AG04449 (cell line): ENCODE measurements at places on chromosomes 2 and 18.

DNA sequence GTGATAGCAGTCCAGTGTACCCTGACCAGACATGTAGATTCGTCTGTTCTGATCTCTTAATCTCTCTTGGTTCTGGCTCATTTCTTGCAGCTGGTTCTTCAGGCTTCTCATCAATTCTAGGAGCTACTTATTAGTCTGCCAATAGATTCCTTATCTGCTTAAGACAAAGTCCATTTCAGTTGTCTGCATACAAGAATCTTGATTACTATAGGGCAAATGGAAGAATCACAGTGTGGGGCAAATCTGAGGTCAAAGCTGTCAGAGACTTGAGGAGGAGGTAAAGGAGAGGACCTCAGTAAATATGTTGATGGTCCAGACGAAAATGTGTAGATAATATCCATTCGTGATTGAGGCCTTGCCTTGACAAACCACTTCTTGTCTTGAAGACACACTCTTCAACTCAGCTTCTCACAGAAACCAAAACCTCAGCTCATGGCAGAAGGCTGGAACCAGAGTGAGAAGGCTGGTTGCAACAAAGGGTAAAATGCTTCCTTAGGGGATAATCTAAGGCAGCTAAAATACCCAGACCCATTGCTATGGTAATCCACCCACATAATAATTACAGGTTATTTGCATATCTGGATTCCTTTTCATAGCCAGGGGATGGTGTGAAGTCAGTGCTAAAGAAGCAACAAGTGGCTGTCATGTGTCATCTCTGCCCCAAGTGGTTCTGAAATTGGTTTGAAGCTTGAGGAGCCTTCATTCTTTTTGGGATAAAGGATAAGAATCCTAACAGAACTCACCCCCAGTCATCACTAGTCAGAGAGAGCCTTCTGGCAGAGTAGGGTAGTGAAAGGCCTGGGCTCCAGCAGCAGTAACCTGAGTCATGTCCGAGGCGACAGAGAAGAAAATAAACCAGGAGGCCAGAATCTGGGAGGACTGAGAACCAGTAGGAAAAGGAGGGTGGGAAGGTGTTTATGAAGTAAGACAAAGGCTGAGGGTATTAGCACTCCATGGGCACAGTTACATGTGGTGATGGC lies 29.2 kb upstream of the PELI1 start:
- DNase-seq: no peak

DNA sequence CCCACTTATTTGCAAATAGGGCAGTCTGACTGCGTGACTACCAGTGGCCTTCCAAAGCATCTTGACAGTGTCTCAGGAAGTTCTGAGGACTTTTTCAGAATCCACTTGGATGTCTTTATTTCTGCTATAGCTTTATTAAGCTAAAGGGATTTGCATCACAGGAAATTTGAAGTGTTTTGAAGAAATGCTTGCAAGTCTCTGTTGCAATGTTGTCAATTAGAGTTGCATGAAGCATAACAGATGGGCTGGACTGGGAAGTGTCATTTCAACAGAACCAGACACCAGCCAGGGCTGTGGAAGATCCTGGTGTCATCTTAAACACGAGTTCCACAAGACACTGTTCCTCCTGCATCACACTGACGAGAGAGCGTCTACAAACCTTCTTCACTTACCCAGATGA lies 224.5 kb downstream of the EN1 start:
- no peak for DNase-seq

- DNase-seq: no peak
Measured at GRCh38 chr2:113098041-113098440, 29.4 kb upstream of the IL1RN start.

- DNase-seq: no peak
Measured at GRCh38 chr2:233065954-233066470, 5.9 kb downstream of the INPP5D start.

DNA sequence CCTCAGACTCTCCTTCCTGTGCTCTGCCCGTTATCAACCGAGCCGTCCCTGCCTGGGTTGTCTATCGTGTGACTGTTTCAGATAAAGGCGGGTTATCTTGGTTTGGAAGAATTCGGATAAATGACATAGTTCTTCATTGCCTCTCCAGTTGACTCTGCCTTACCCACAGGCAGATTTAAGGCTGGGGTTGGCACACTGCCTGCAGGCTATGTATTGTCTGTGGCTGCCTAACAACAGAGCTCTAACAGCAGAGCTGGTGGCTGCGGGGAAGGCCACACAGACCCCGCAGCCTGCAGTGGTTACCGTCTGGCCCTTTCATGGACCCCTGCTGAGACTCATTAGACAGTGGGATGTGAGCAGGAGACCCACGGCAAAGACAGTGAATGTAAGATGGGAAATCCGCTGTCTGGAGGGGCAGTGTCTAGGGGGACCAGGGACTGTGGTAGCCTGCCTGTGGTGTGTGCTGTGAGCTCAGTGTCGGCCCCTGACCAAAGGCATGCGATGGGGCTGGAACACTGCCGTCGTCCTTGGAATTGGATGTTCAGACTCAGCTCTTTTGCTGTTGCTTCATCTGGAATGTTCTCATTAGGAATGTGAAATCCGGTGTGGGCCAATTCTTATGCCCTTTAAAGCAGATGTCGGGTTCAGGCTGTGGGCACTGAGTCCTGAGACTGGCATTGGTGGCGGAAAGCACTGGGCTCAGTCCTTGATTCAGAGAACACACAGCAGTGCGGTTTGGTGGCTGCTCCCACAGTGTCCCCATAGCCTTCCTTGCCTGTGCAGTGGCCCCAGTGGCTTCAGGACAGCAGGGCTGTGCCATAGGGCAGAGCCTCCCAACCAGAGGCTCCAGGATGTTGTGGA lies 44.5 kb downstream of the SH3RF3 start:
- peak; percentile 79 for DNase-seq

- no peak for DNase-seq
Measured at GRCh38 chr2:104043864-104044263, 810.1 kb upstream of the POU3F3 start.
